Activated CD4-positive, alpha-beta T cell treated with anti-CD3 and anti-CD28 coated beads, Interleukin-2, amount 50 U/mL, for 16 hours (primary cell): ENCODE measurements at places on chromosomes 2 and 18.

- DNase-seq: no peak
Measured at GRCh38 chr18:33841221-33841967, 263.4 kb downstream of the ASXL3 start.

- DNase-seq: no peak
Measured at GRCh38 chr2:161414042-161415033, 1.8 kb upstream of the TBR1 start.

GRCh38 chr2:67503066-67503795, 106.1 kb downstream of the ETAA1 start:
- no peak for DNase-seq

- DNase-seq: no peak
Measured at GRCh38 chr18:8374676-8375075, 234.6 kb upstream of the RAB12 start.

DNA sequence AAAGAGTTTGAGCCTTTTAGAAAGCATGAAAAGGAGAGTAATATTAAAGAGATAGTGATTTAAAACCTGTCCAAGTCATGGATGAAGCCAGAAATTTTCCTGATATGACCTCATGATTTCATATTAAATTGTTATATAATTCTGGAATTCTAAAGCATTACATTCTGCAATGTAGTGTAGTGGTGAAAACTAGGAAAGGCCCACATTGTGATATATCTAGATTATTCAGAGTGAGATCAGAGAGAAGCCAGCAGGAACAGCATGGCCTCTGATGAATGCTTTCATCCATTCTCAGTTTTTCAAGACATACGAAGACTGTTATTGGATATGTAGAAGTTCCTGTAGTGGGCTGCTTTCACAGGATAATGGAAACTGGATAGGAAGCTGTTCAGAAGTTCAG, 98.8 kb downstream of the LCLAT1 start:
- no peak for DNase-seq

DNA sequence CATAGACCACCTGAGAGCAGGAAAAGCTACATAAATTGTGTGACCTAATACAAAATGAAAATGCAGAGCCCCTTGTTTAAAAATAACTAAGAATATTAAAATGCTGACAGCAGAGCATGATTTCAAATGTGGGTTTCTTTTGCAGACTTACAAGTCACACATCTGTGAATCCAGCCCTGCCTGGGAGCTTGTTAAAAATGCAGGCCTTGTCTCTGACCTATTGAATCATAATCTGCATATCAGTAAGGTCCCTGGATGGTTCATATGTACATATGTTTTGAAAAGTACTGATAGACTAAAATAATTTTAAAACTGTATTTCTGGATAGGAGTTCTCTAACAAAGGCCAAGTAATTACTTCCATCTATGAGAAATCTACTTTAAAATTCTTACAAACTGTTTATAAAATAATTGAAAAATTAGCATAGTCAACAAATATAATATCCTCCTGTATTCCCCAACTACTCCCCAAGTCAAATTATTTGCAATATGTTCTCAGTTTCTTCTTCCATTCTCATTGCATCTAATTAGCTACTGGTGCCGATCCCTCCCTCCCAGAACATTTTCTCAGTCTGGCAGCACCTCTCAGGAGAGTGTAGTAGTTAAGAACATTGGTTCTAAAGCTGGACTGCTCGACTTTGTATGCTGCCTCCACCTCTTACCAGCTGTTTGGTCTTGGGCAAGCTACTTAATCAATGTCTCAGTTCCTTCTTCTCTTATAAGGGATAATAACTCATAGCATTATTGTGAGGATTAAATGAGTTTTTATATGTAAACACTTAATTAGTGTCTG, 1040.4 kb upstream of the CDH2 start:
- DNase-seq: no peak

DNA sequence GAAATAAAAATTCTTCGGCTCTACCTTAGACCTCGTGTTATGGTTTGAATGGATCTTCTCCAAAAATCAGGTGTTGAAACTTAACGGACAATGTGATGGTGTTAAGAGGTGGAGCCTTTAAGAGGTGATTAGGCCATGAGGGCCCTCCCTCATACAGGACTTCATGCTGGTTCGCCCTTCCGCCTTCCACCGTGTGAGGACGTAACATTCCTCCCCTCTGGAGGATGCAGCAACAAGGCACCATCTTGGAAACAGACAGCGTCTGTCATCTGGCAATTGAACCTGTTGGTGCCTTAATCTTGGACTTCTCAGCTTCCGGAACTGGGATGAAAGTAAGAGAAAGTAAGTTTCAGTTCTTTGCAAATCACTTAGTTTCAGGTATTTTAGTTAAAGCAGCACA, 126.3 kb upstream of the SPRED2 start:
- no peak for DNase-seq

GRCh38 chr18:67608191-67608590, 91.7 kb upstream of the DSEL start:
- no peak for DNase-seq

DNA sequence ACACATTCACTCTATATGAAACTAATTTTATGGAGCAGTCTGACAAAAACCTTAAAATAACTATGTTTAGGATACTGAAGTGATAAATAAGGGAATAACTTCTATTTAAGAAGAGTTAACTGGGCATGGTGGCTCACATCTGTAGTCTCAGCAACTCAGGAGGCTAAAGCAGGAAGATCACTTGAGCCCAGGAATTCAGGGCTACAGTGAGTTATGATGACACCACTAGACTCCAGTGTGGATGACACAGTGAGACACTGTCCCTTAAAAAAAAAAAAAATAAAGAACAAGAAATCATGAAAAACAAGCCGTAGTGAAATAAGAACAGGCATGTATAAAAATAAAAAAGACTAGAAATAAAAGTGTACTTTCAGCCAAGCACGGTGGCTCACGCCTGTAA, 82.0 kb downstream of the THADA start:
- DNase-seq: no peak

DNA sequence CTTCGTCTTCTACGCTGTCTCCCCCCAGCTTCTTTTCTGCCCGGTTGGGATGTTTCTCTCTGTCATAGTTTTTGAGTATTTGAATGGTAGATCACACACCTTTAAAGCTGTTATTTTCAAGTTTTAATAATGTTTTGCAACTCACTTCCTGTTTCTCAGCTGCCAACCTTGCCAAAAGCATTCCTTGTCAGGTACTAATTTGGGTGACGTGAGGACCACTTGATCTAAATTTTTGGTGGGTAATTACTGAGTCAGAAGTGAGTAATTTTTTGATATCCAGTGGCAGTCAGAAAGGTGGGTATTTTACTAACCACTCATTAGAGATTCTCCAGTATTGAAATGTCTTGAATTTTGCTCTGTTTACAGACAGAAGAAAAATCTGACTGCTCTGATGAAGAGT, 852.4 kb upstream of the FANCL start:
- no peak for DNase-seq
